ENCODE measurements at places on chromosomes 2 and 18.

DNA sequence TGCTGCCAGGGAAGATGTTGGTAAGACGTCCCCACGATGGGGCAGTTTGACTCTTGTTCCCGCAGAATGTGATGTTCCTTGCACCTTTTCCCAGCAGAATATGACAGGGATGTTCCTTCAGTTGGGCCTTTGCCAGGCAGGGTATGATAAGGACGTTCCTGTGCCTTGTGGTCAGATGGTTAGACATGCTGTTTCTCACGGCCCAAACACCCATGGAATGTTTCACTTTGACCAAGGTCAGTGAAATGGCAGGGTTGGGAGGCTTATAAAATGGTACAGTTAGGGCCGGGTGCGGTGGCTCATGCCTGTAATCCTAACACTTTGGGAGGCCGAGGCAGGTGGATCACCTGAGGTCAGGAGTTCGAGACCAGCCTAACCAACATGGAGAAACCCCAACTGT lies 40.3 kb upstream of the YPEL5 start:
- DNase-seq, result no peak

GRCh38 chr2:47282621-47283272 lies 120.2 kb upstream of the MSH2 start:
- DNase-seq, result no peak

DNA sequence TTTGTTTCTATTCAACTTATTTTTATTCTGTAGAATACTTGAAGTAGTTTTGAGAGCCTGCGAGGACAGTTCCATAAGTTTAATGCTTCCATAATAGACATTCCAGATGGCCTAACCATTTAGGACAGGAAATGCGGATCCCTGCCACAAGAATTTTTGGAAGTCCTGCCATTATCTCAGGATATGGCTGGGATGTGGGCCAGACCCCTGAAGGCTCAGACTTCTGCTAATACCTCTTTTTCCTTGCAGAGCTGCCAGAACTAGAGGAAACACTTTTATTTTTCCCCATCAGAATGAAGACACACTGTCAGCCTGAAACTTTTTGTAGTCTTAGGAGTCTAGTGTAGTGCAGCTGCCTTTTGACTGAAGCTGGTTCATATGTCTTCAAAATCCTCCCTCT lies 806.5 kb downstream of the TDRD15 start:
- DNase-seq, result no peak

GRCh38 chr2:180360283-180360618 lies 353.2 kb upstream of the CWC22 start:
- DNase-seq, result no peak

All from upper lobe of left lung (tissue), 6 donors.